GM23248 (cell line): ENCODE measurements at places on chromosomes 7 and 10. TPM values are rescaled to one million over a fixed set of nuclear protein-coding genes. Genes with fewer than 3 reads are reported as not detected.
A peak's percentile ranks its signal among the peaks of the same experiment; 100 is the strongest.

Gene VWA2
- total RNA-seq: not detected in 2 replicates

GRCh38 chr10:3401491-3401938, 228.9 kb upstream of the PITRM1 start:
- H3K4me3 ChIP-seq: no peak overlapping the region
- H3K36me3 ChIP-seq: no peaks in the 10 kb centered on the region
- H3K4me1 ChIP-seq: no peaks in the 10 kb centered on the region
- H3K27ac ChIP-seq: no peak overlapping the region
- DNase-seq: peak; percentile 23

Gene SLC39A12
- not detected in 2 replicates for total RNA-seq

GRCh38 chr10:72087969-72088888, at the start of gene SPOCK2:
Gene SPOCK2, minus strand, starts transcription at chr10:72088551. Its CDS starts 223 bp downstream, at chr10:72088328.
- H3K27ac ChIP-seq: no peak within 1 kb of the TSS
- peak; percentile 39 for DNase-seq

- H3K4me1 ChIP-seq: peaks cover 54% of the 10 kb centered on the region
- H3K27ac ChIP-seq: peak overlapping the region; percentile 60
- H3K4me3 ChIP-seq: no peak overlapping the region
- H3K27me3 ChIP-seq: no peaks in the 10 kb centered on the region
Measured at GRCh38 chr10:89153116-89153515, 54.0 kb downstream of the CH25H start.

- peak; percentile 86 for DNase-seq
- peaks cover 30% of the 10 kb centered on the region for H3K4me1 ChIP-seq
- H3K36me3 ChIP-seq: peaks cover 31% of the 10 kb centered on the region
- no peaks in the 10 kb centered on the region for H3K27me3 ChIP-seq
- H3K27ac ChIP-seq: peak overlapping the region; percentile 91
Measured at GRCh38 chr10:97428572-97428981, 2.6 kb downstream of the PGAM1 start.

DNA sequence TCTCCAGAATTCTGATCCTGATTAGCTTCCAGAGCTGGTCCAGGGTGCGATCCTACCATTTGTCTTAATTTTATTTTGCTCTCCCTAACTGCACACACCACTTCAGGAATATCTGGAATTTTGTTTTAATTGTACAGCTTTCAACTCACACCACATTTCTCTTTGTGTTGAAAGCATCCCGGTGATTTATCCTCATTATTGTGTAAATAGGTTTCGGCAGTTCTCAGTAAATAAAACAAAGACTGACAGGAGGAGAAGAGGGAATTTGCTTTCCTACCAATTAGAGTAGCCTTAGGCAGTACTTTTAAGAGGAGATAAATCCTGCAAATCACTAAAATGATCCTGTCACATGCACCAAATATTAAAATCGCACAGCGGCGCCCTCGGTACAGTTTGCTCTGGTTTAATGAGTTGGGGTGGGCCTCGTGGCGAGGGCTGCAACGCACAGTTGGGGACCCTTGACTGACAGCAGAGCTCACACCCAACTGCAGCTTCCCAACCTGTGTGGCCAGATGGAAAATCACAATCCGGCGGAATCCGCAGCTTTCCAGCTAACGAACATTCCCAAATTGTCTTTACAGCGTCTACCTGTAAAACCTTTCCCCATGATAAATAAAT, 62.6 kb downstream of the EBF3 start:
- peaks cover 38% of the 10 kb centered on the region for H3K27me3 ChIP-seq
- H3K36me3 ChIP-seq: no peaks in the 10 kb centered on the region
- H3K4me3 ChIP-seq: no peak overlapping the region
- no peak for DNase-seq

Gene FRMPD2
- not detected in 2 replicates for total RNA-seq

Gene CADPS2
- 0.13 and 0.43 TPM in 2 replicates for total RNA-seq

DNA sequence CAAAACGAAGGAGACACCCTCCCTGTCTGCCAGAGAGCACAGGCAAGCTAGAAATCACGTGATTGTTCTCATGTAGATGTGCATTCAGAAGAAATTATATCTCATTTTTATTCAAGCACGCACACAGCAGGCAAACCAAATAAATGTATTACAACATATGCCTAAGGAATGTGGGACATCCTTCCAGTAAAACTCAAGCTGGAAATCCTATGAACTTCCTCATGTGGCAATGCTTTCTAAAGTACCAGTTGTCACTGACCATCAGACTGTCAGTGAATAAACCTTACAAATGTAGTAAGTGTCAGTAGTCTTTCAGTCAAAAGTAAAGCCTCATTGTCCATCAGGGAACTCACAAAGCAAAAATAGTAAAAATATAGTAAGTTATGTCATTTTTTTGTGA, 350.1 kb upstream of the POM121L12 start:
- no peak overlapping the region for H3K27ac ChIP-seq
- H3K4me3 ChIP-seq: no peak overlapping the region
- no peaks in the 10 kb centered on the region for H3K27me3 ChIP-seq

Gene NUTM2D
- 0.65 and 2.3 TPM in 2 replicates for total RNA-seq

Gene CHCHD2
- 307 and 392 TPM in 2 replicates for total RNA-seq

GRCh38 chr10:6201516-6201975, 1.2 kb upstream of the PFKFB3 start:
- H3K4me1 ChIP-seq: peaks cover 17% of the 10 kb centered on the region
- H3K27ac ChIP-seq: no peak overlapping the region
- no peaks in the 10 kb centered on the region for H3K27me3 ChIP-seq
- peak overlapping the region; percentile 78 for H3K4me3 ChIP-seq
- DNase-seq: peak; percentile 82

DNA sequence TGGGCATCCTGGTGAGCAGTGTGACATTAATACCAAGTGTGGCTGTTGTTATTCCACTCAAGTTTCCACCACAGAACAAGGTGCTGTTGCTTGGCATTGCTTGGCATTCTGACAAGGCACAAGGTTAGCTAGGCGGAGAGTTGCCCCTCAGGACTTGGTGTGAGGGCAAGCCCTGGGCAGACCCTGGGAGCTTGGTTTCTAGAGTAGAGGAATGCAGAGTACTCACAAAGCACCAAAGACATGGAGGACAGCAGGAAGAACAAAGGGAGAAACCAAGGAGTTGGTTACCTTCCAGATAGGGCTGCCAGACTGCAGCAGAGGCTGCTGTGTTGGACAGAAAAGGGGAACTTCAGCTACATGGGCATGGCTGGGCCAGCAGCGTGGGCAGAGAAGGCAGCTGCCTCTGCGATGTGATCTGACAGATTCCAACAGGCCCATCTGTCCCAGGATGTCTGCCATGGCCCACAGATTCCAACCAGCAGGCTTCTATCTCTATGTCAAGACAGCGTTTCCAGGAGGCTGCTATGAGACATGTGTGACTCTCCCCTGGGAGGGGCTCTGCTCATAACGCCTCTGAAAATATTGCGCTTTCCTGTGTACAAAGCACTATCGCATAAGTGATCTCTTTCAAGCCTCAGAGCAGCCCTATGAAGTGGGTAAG, 1.8 kb downstream of the GOLGA7B start:
- DNase-seq: no peak
- H3K27ac ChIP-seq: no peak overlapping the region
- H3K4me3 ChIP-seq: no peak overlapping the region
- peaks cover 37% of the 10 kb centered on the region for H3K27me3 ChIP-seq

- H3K4me3 ChIP-seq: no peak overlapping the region
- DNase-seq: no peak
- no peaks in the 10 kb centered on the region for H3K36me3 ChIP-seq
- no peaks in the 10 kb centered on the region; the same call in 1 of the 2 replicates for H3K27me3 ChIP-seq
- H3K4me1 ChIP-seq: peaks cover 3% of the 10 kb centered on the region; the same call in 1 of the 2 replicates
Measured at GRCh38 chr10:29740981-29741545, 106.3 kb upstream of the SVIL start.

GRCh38 chr10:72483471-72483870, 128.8 kb upstream of the DNAJB12 start:
- no peak overlapping the region for H3K27ac ChIP-seq
- H3K4me1 ChIP-seq: no peaks in the 10 kb centered on the region
- H3K4me3 ChIP-seq: no peak overlapping the region
- peak; percentile 18 for DNase-seq
- H3K36me3 ChIP-seq: no peaks in the 10 kb centered on the region

DNA sequence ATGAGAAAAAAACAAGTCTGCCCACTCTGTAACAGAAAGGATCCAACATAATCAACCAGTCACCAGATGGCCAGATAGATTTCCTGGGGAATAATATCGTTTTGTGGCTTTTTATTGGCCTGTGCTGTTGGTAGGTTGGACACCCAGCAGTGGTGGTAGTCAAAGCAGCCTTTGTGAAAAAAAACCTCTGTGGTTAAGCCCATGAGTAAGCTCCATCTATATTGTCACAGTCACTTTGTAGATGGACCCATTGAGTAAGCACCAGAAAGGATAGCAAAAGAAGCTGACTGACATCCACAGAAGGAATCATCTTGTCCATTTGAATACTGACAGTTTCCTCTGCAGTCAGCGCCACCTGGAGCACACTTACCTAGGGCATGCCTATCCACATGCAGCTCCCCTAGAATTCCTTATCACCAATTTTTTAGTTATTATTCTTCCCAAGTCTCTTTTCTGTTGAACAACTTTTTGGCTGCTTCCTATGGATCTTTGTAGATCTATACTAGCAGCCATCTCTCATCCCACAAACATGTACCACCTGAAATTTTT, 96.9 kb downstream of the IQUB start:
- DNase-seq: no peak
- no peak overlapping the region for H3K4me3 ChIP-seq
- H3K27ac ChIP-seq: no peak overlapping the region
- no peaks in the 10 kb centered on the region for H3K27me3 ChIP-seq
- no peaks in the 10 kb centered on the region for H3K4me1 ChIP-seq

- H3K4me3 ChIP-seq: no peak overlapping the region
- H3K27ac ChIP-seq: peak overlapping the region; percentile 36
- DNase-seq: peak; percentile 71
- peaks cover 63% of the 10 kb centered on the region for H3K36me3 ChIP-seq
- no peaks in the 10 kb centered on the region for H3K27me3 ChIP-seq
Measured at GRCh38 chr7:32582036-32582435, 86.7 kb downstream of the AVL9 start.

DNA sequence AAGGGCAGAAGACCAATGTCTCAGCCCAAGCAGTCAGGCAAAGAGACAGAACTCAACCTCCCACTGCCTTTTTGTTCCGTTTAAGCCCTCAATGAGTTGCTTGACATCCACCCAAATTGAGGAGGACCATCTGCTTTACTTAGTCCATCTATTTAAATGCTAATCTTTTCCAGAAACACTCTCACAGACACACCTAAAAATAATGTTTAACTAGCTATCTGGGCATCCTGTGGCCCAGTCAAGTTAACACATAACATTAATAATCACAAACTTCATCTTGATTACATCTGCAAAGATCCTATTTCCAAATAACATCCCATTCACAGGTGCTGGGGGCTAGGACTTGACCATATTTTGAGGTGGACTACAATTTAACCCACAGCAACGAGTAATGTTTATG, 115.7 kb downstream of the RAB11FIP2 start:
- no peaks in the 10 kb centered on the region for H3K36me3 ChIP-seq
- no peak overlapping the region for H3K27ac ChIP-seq
- no peak for DNase-seq

Gene PRSS1
- total RNA-seq: not detected in 2 replicates

- H3K36me3 ChIP-seq: peaks cover 14% of the 10 kb centered on the region; the same call in 1 of the 2 replicates
- no peak for DNase-seq
- peaks cover 24% of the 10 kb centered on the region for H3K4me1 ChIP-seq
- H3K27me3 ChIP-seq: no peaks in the 10 kb centered on the region
- peak overlapping the region; percentile 36; the same call in 1 of the 2 replicates for H3K27ac ChIP-seq
Measured at GRCh38 chr7:92784935-92785334, 51.4 kb downstream of the CDK6 start.

DNA sequence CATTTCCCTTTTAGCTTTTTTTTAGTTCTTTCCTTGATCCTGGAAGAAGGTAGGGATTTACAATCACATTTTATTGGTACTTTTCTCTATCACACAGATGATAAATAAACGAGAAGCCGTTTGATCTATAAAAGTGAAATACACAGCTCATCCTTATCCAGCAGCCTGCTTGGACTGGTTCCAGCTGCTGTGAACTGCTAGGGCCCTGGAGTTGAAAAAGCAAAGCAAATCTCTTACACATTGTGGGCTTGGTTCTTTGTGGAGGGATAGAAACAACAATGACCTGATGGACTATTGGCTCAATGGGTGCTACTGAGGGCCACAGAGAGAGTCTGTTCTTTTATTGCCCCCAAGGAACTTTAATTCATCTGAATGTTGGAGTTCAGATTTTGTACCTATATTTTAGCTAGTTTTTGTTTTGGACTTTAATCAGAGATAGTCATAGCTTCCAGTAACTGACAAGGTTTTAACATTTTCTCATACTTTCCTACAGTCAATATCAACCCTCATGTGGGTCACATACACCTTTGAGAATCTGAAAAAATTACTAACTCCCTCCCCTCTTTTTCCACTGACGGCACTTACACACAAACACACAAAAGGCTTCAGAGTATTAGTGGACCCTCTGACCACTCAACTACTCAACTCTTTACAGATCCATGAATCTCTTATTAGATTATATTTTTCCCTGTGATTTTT, 91.6 kb upstream of the CCDC6 start:
- H3K4me1 ChIP-seq: no peaks in the 10 kb centered on the region
- H3K36me3 ChIP-seq: no peaks in the 10 kb centered on the region
- no peak overlapping the region for H3K27ac ChIP-seq
- no peak for DNase-seq
- H3K4me3 ChIP-seq: no peak overlapping the region

Gene GPR141
- total RNA-seq: not detected in 2 replicates
